ENCODE measurements at places on chromosomes 11 and 22.

- no peak for DNase-seq
These were observed 791.0 kb downstream of the TBC1D22A start for GRCh38 chr22:47553436-47553835.

GRCh38 chr11:118046051-118046963 is 30.6 kb upstream of the TMPRSS4 start:
- peak; percentile 24 for DNase-seq

GRCh38 chr11:25576320-25576719 is 755.6 kb upstream of the ANO3 start:
- DNase-seq, result no peak

GRCh38 chr22:23269441-23270211 is 89.3 kb downstream of the BCR start:
- no peak for DNase-seq

DNA sequence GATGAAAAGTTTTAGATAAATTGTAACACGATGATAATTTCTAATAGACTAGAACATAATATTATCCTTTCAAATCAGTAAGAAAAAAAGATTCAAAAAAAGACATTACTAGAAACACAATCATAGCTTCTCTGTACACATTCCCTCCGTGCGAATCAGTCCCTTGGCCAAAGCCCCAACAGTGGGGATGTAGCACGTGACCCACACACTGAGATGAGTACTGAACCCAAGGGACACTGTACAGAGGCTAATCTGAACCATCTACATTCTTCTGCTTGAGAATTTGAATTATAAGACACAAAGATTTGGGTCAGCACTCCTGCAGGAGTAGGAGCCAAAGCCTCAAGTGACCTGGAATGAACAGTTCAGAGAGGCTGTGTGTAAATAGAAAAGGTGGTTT is 353.7 kb downstream of the INSC start:
- DNase-seq, result no peak

All from CD8-positive, alpha-beta T cell (primary cell).